Hypothalamus (tissue), 51 donors: ENCODE measurements at places on chromosomes 12 and 14.

DNA sequence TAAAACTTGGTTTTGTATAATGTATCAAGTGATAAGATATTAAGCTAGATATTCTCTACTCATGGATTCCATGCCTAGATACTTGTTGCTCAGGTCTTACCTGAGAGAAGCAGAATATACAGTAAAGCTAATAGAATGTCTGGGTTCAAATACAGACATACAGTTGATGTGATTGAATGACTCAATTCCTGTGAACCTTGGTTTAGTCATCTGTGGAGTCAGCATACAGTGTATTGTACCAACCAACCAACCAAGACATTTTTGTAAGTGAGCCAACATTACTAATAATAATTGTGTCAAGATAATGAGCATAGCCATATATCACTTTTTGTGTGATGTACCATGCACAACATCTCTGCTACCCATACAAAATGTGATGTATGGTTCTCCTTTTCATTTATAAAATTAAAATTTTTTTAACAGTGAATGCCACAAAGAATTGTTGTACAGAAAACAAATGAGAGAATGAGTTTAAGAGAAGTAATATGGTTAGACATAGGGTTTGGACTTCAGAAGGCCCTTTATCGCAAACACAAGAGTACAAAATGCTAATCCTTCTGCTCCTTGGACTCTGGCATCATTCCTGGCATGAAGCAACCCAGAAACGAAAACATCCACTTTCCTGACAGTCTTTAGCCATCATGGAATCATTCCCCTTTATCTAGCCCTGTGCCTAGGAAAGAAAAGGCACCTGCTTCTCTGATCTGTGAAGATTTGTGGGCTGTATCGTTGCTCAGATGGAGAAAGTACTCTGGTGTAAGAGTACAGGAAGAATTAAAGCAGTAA, 977.2 kb upstream of the USP15 start:
- DNase-seq, result no peak

DNA sequence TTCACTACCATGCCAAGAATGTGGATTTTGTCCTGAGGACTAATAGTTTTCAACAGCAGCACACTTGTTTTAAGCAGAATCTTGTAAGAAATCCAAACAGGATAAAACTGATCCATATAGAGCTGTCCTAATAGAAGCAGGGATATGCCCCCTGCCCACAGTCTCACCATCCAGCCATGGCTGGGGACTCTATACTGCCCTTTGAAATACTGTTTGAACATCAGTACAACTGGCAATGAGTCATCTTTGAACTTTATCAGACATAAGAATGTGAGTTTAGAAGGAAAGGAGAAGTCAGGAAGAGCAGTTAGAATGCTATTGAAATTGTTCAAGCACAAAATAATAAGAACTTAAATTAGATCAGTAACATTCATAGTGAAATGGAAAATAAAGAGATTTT, 3.8 kb upstream of the C12orf42 start:
- no peak for DNase-seq

DNA sequence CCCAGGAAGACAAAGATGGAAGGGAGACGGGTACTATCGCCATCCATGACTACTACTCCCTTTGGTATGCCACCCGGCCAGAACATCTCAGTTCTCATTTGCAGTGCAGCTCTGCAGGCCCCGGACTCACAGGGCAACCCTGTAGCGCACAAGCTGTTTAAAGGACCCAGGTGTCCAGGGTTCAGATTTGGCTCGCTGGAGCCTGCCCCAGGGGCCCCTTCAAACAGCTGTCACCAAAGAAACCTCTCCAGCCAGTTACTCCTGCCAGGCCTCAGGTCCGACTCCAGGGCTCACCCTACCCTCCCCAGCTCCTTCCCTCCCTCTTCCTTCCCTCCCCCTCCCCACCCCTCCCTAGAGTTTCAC, 5.5 kb upstream of the CHD4 start:
- no peak for DNase-seq

GRCh38 chr12:80780746-80781145, 64.0 kb downstream of the MYF5 start:
- no peak for DNase-seq

DNA sequence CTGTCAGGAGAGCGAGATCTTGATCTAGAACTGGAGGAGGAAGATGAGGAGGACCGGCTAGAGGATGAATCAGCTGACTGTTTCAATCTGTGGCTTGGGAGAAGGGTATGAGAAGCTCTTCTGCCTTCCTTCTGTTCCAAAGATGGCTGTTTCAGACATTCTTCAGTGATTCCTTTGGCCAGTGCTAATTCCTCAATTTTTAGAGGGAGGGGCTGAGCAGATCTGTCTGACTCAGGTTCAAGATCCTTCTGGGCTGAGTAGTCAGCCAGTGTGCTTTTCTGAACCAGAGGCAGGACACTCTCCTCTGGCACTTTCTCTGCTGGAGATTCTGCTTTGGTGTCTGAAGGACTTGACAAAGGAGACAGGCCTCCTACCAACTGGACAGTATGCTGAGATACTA, 15.2 kb downstream of the ACIN1 start:
- DNase-seq, result no peak

GRCh38 chr14:90797919-90798318, 18.3 kb downstream of the TTC7B start:
- DNase-seq, result no peak

- no peak for DNase-seq
These were observed 861 bp downstream of the IL26 start for GRCh38 chr12:68224613-68225285.

GRCh38 chr12:118773956-118774723, 207.2 kb upstream of the SRRM4 start:
- DNase-seq, result peak; percentile 68

GRCh38 chr12:100632445-100632892, 59.0 kb downstream of the GAS2L3 start:
- no peak for DNase-seq

GRCh38 chr12:122265476-122265875, 818 bp downstream of the VPS33A start:
- no peak for DNase-seq

GRCh38 chr12:95922231-95922630, 20.2 kb downstream of the CCDC38 start:
- DNase-seq, result no peak

DNA sequence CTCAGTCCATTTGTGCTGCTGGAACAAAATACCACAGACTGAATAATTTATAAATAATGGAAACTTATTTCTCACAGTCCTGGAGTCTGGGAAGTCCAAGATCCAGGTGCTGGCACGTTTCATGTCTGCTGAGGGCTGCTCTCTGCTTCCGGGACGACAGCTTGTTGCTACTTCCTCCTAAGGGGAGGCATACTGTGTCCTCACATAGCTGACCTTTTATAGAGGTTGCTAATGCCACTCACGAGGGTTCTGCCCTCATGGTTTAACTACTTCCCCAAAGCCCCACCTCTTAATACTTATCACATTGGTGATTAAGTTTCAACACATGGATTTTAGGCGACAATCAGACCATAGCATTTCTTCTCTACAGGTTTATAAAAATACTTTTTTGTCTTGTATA, 411.1 kb downstream of the NRXN3 start:
- no peak for DNase-seq

GRCh38 chr12:49347311-49348193, 864 bp downstream of the DNAJC22 start:
- peak; percentile 77 for DNase-seq

GRCh38 chr14:96592591-96593386, 90.6 kb downstream of the PAPOLA start:
- no peak for DNase-seq

- DNase-seq, result no peak
These were observed 5.1 kb downstream of the MBIP start for GRCh38 chr14:36315159-36315853.

DNA sequence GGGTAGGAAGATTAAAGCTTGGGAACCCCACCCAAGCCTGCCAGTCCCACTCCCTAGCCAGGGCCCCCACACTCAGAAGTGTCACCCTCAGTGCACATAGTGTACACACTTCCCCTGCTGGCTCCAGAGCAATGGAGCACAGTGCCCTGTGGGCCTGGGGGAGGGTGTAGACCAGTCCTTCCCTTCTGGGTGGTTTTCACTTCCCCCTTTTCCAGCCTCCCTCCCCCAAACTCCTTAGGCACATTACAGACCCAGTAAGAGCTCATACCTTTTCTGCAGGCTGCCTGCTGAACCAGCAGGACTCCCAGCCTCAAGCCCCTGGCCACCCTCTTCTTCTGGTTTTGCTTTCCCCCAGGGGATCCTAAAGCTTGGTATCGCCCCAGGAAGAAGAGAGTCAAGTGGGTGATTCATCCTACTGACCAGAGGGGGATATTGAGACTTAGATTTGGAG, at the start of gene ZNF385A:
TSS of gene ZNF385A (minus strand) at position 143 of the 451 bp plus-strand sequence. CDS start 219 bp downstream, outside the sequence.
- no peak for DNase-seq

GRCh38 chr12:12784911-12785814, at the start of gene APOLD1:
APOLD1 (plus strand) TSS chr12:12785659; CDS start chr12:12785692, 33 bp downstream.
- DNase-seq, result no peak

GRCh38 chr14:49732896-49733295, 35.1 kb upstream of the KLHDC2 start:
- no peak for DNase-seq

- DNase-seq, result no peak
These were observed 547.1 kb upstream of the USP15 start for GRCh38 chr12:61713121-61713520.

DNA sequence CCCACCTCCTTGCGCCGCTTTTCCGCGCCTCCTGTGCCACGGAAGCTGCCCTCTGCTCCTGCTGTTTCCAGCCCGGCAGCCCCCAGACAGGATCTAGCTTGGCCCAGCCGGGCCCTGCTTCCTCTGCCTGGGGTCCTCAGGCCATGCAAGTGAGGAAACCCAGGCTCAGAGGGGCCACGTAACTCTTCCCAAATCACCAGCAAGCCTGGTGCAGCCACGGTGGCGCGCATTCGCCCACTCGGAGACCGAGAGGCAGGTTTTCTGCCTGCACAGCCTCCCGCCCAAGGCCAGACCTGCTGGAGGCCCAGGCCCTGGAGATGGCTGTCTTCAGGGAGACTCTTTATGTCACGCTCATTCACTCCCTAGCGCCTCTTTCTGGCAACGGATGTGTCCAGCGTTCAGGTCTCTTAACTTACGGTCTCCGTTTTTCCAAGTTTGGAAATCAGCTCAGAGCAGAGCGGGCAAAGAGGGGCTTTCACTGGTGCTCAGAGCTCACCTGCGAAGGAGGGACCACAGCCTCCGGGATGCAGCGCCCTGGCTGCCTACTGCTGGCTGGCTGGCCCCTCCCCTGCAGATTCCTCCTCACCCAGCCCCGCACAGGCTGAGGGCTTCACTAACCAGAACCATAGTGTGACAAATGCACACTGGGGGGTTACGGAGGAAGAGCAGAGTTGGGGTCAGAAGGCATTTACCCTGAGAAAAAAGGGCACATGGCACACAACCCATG, 20.6 kb upstream of the CEP170B start:
- no peak for DNase-seq

DNA sequence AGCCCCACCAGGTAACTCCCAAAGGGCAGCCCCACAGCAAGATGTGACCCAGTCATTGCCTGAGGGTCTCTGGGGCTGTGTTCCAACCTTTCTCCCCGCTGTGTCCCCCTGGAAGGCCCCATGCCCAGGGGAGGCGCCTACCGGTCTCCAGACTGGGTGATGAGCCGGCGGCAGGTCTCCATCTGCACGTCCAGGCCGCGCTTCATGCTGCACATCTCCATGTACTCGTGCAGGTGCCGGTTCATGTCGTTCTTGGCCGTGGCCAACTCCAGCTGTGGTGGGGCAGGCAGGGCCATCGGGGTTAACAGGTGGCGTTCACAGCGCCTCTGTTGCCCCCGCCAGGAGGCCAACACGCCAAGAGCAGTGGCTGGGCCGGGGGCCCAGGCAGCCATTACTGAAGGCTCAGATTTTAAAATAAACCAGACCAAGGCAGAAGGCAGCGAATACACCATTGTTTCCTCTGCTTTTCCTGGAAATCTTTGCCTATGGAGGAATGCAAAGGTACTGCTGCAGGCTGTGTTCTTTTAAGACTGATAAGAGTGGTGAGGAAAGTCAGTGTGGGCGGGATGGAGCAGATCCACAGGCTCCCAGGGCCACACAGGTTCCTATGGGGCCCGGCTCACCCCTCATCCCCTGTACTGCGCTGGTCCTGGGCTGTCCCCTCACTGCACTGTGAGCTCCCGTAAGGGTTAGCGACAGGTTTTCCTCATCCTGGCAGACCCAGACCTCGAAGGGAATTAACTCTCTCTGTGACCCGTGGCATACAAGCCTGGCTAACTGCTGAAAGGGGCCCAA, 7.3 kb downstream of the GAPDH start:
- DNase-seq, result no peak

- DNase-seq, result no peak
These were observed 13.0 kb downstream of the ISCU start for GRCh38 chr12:108575199-108575912.

GRCh38 chr12:49553512-49554088, 14.3 kb downstream of the MCRS1 start:
- no peak for DNase-seq

GRCh38 chr12:93848523-93849101, 171.4 kb downstream of the CRADD start:
- DNase-seq, result no peak

DNA sequence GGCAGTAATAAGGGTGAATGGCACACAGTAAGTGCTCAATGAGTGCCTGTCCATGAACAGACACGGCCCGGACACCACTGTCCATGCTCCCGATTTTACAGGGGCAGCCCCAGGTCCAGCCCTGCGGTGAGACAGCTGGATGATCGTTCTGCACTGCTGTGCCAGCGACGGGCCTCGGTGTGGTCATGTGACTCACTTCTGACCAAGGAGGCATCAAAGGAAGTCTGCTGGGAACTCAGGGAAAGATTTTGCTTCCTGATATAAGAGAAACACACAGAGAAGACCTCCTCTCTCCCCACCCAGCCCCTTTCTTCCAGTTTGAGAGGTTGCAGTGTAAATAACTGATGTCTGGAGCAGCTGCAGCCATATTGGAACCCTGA, 126.6 kb downstream of the SCARB1 start:
- DNase-seq, result no peak

- DNase-seq, result no peak
These were observed 285.3 kb downstream of the DPF3 start for GRCh38 chr14:72608391-72609204.

- no peak for DNase-seq
These were observed at the start of gene TMEM253 for GRCh38 chr14:21100931-21101330. TMEM253 (plus strand) TSS chr14:21101066; CDS start chr14:21101344, 278 bp downstream.

- no peak for DNase-seq
These were observed 18.9 kb downstream of the BCAT1 start for GRCh38 chr12:24929953-24930352.

GRCh38 chr14:104506461-104507253, 72.9 kb upstream of the C14orf180 start:
- no peak for DNase-seq

GRCh38 chr14:102795060-102795925, 18.0 kb downstream of the TRAF3 start:
- no peak for DNase-seq

GRCh38 chr12:113214895-113215400, 6.3 kb upstream of the TPCN1 start:
- DNase-seq, result no peak

GRCh38 chr14:84085493-84085892, 1444.5 kb upstream of the FLRT2 start:
- DNase-seq, result no peak

DNA sequence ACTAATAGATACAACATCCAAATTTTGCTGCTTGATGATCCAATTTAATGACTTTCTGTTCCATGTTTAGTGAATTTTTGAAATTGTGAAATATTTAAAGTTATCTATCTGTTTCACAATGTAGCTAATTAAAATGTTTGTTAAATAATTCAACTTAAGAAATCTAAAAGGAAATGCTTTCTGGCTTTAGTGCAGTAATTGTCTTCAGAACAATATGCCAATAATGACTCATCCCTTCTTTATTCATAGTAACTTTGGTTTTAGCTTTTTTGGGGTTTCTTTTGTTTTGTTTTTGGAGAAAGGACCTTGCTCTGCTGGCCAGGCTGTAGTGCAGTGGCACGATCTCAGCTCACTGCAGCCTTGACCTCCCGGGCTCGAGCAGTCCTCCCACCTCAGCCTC, 479.2 kb upstream of the RGS6 start:
- no peak for DNase-seq
